ENCODE measurements at places on chromosomes 16 and 17.

DNA sequence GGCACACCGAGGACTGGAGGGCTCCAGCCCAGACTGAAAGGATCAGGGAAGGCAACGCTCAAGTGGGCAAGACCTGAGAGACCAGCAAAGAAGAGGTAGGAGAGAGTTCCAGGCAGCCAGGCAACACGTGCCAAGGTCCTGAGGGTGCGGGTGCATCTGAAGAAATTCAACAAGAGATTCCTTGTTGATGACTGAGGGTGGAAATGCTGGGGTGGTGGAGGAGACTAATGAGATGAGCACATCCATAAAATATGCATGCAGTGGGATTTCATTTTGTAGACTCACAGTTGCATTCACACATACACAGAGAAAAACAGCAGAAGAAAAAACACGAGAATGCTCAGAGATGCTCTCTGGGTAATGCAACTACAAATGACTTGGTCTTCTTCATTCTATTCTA is 154.8 kb upstream of the FOXF1 start:
- H3K4me3 ChIP-seq, result no peak overlapping the region
- H3K27ac ChIP-seq, result no peak overlapping the region
- DNase-seq, result no peak
- no peaks in the 10 kb centered on the region for H3K36me3 ChIP-seq
- no peaks in the 10 kb centered on the region for H3K27me3 ChIP-seq

- H3K4me3 ChIP-seq, result no peak overlapping the region
- H3K27me3 ChIP-seq, result no peaks in the 10 kb centered on the region
- no peaks in the 10 kb centered on the region for H3K36me3 ChIP-seq
- H3K27ac ChIP-seq, result no peak overlapping the region
- DNase-seq, result no peak
- H3K4me1 ChIP-seq, result no peaks in the 10 kb centered on the region
These were observed 43.2 kb upstream of the FA2H start for GRCh38 chr16:74817851-74818250.

DNA sequence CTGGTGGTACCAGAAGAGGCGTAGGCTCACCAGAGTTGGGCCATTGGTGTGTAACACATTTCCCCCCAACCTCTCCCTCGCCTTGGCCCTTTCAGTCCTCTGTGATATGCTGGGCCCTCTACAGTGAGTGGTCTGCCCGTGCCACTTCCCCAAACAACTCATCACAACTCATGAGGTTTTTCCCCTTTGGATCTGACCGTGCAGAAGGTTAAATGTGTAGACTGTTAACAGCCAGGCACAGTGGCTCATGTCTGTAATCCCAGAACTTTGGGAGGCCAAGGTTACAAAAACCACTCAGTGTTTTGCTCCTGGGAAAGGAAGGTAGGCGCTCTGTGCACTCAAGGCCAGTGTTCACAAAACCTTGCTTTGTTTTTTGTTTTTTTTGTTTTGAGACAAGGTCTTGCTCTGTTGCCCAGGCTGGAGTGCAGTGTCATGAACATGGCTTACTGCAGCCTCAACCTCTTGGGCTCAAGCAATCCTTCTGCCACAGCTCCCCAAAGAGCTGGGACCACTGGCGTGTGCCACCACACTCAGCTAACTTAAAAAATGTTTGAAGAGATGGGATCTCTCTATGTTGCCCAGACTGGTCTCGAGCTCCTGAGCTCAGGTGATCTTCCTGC is 11.3 kb upstream of the CYB5B start:
- no peak overlapping the region for H3K27ac ChIP-seq
- no peaks in the 10 kb centered on the region for H3K27me3 ChIP-seq
- H3K4me3 ChIP-seq, result no peak overlapping the region
- H3K36me3 ChIP-seq, result no peaks in the 10 kb centered on the region
- no peak for DNase-seq

GRCh38 chr17:28421787-28422305 is 15.8 kb upstream of the SLC46A1 start:
- no peak overlapping the region for H3K4me3 ChIP-seq
- H3K36me3 ChIP-seq, result no peaks in the 10 kb centered on the region
- no peak overlapping the region for H3K27ac ChIP-seq
- DNase-seq, result no peak
- H3K27me3 ChIP-seq, result no peaks in the 10 kb centered on the region
- H3K4me1 ChIP-seq, result no peaks in the 10 kb centered on the region

GRCh38 chr17:35801583-35802224 is 6.3 kb upstream of the MMP28 start:
- no peak overlapping the region for H3K4me3 ChIP-seq
- no peak overlapping the region for H3K27ac ChIP-seq
- no peaks in the 10 kb centered on the region for H3K27me3 ChIP-seq
- H3K4me1 ChIP-seq, result peaks cover 45% of the 10 kb centered on the region
- H3K36me3 ChIP-seq, result no peaks in the 10 kb centered on the region

DNA sequence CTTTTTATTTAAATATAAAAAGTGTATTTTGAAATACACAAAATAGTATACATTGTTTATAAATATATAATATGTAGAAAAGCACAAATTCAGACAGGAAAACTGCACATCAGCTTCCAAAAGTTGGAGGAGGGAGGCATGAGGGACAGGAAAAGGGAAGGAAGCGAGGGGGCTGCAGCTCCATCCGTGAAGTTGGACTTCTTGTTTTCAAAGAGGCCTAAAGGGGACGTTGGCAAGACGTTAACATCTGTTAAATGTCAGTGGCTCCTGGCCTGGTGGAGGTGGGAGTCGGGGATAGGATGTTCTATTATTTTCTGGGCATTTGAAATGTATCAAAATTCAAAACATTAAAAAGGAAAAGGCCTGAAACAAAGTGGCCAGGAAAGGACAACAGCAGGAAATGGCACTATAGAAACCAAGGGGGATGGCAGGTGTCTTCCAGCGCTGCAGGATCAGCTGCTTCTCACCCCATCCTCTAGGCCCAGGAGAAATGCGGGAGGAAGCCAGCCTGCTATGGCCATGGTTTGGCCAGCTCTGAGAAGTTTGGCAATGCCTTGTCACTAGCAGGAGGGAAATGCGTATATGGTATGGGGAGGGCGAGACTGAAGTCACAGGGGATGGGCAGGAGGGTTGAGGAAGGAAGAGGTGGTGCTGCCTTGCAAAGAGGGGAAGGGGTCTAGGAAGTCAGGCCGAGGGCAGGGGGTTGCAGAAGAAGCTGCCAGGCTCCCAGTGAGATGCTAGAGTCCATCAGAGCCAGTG is 6.4 kb downstream of the CMTM2 start:
- H3K36me3 ChIP-seq, result no peaks in the 10 kb centered on the region
- H3K4me3 ChIP-seq, result no peak overlapping the region
- no peaks in the 10 kb centered on the region for H3K27me3 ChIP-seq
- no peaks in the 10 kb centered on the region for H3K4me1 ChIP-seq
- DNase-seq, result no peak

DNA sequence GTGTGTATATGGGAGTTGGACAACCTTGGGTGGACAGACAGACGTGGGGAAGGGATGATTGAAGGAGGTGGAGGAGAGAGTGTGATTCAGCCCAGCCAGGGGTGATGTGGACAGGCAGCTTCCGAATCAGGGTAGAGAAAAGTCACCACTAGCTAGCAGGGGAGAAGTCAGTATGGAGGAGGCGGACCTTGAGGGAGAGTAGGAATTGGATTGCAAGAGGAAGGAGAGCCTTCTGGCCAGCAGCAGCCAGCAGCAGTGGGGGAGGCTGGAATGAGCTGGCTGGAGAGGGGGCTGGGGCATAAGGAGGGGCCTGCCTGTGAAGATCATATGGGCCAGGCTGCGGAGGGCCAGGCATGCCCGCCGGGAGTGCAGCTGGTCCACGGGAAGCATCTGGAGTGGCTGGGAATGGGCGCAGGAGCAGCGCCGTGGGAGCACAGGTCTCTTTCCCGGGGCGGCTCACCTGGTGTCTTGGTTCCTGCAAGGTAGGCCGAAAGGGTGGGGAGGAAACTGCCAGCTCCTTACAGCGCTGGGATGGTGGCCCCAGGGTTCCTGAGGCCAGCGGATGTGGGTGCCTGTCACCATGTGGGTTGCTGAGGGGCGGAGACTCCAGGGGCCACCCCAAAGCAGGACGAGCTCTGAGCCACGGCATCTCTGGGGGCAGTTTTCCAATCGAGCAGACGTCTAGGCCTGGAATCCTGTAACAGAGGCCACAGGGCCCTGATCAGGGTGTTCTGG is 235.3 kb downstream of the SEC14L1 start:
- peak overlapping the region; percentile 94 for H3K27ac ChIP-seq
- no peaks in the 10 kb centered on the region for H3K27me3 ChIP-seq
- DNase-seq, result peak; percentile 72

GRCh38 chr16:58346831-58347371 is 45.4 kb upstream of the GINS3 start:
- peaks cover 10% of the 10 kb centered on the region for H3K4me1 ChIP-seq
- no peak for DNase-seq
- no peaks in the 10 kb centered on the region for H3K27me3 ChIP-seq
- H3K36me3 ChIP-seq, result no peaks in the 10 kb centered on the region
- no peak overlapping the region for H3K27ac ChIP-seq

DNA sequence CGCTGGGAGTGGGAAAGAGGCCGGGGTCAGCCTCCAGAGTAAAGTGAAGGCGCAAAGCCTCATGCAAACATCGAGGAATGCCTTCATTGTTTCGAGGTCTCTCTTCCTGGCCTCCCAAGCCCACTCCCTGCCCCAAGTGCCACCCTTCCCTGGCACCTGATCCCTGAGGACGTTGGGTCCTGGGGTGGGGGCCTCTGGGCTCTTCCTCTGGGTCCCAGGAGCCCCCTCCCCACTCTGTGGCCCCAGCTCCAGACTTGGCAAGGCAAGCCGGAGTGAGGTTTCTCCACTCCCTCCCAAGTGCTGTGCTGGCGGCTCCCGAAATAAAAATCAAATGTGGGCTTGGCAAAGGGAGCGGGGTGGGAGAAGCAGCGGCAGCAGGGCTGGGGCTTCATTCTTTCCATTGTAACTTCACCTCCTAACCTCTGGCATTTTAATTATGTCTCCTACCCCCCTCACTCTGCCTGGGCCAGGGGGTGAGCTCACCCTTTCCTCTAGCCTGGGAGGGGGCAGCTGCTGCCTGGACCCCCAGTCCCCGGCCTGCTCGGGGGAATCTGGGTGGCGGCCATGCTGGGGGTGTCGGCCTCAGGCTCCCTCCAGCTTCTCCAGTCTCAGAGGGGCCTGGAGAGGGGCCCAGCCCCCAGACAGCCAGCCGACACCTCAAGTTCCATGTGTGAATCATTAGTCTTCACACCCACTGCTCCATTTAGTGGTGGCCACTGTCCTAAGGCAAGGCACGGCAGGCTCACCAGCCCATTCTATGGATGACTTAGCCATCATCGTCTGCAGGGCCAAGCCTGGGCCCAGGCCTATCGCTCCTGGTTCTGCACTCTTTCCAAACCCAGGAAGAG is 14.6 kb upstream of the TMEM92 start:
- no peaks in the 10 kb centered on the region for H3K36me3 ChIP-seq
- DNase-seq, result no peak

- DNase-seq, result no peak
- H3K27me3 ChIP-seq, result no peaks in the 10 kb centered on the region
- H3K4me1 ChIP-seq, result no peaks in the 10 kb centered on the region
- H3K36me3 ChIP-seq, result no peaks in the 10 kb centered on the region
- H3K27ac ChIP-seq, result no peak overlapping the region
These were observed 12.9 kb downstream of the BBS2 start for GRCh38 chr16:56506941-56507340.

DNA sequence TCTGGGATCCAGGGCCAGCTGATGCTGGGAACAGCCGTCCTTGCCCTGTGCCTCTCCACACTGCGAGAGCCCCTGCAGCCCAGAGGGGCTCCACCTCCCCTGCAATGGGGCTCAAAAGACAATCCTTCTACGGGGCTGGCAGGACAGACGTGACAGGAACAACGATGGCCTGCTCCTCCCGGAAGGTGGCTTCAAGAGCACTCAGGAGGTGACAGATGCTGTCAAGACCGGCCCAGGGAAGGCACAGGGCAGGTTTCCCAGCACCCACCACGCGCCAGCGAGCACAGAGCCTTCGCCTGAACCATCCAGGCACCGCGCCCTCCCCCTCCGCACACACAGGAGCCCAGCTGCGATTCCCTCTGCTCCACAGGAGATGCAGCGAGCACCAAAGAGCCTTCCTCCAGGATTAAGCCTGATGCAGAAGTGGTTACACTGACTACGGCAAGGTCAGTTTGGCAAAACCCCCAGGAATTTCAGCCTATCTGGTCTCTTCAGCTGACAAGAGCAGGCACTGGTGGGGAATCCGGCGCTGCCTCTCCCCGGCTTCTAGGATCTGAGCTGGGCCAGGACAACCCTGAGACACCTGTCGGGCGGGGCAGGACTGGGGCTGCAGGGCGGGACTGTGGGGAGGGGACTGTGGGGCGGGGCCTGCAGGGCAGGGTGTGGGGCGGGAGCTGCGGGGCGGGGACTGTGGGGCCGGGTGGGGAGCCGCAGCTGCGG is 103.4 kb downstream of the ZNF778 start:
- H3K4me3 ChIP-seq, result no peak overlapping the region
- peak; percentile 63 for DNase-seq
- H3K4me1 ChIP-seq, result peaks cover 40% of the 10 kb centered on the region
- H3K36me3 ChIP-seq, result no peaks in the 10 kb centered on the region

DNA sequence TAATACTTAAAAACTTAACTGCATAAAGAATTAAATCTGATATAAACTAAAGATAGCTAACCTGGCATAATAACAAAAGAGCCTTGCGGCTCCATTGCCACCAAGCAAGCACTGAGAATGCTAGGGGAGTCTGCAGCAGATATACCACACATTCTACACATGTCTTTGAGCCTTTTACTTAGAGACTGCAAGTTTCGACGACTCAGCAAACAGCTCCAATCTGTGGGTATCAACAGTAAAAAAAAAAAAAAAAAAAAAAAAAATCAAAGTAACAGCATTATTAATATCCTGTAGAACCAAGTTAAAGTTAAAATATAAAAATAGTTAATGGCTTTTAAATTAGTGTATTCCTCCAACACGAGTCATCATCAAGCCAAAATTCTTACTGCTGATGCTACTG is 27.8 kb upstream of the INTS2 start:
- H3K27ac ChIP-seq, result no peak overlapping the region
- no peaks in the 10 kb centered on the region for H3K27me3 ChIP-seq
- H3K4me3 ChIP-seq, result no peak overlapping the region
- no peaks in the 10 kb centered on the region for H3K36me3 ChIP-seq
- no peak for DNase-seq

DNA sequence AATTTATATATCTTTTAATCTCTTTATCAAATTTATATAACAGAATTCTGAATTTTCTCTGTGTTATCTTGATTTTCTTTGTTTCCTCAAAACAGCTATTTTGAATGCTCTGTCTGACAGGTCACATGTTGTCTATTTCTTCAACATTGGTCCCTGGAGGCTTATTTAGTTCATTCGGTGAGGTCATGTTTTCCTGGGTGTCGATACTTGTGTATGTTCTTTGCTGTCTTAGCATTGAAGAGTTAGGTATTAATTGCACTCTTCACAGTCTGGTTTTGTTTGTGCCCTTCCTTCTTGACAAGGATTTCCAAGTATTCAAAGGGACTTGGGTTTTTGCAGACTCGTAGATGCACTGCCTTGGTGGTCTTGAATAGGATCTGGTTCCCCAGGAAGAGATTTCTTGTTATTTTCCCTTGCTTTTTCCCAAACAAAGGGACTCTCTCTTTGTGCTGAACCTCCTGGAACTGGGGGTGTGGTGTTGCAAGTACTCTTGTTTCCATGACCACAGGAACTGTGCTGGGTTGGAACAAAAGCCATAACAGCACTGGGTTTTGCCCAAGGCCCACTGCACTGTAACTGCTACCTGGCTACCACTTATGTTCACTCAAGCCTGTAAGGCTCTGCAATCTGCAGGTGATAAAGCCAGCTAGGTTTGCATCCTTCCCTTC is 1483.0 kb downstream of the CDH8 start:
- H3K4me1 ChIP-seq, result no peaks in the 10 kb centered on the region
- no peaks in the 10 kb centered on the region for H3K27me3 ChIP-seq
- H3K4me3 ChIP-seq, result no peak overlapping the region
- DNase-seq, result no peak

- no peaks in the 10 kb centered on the region for H3K27me3 ChIP-seq
- H3K4me1 ChIP-seq, result peaks cover 7% of the 10 kb centered on the region
- no peak overlapping the region for H3K27ac ChIP-seq
These were observed 6.1 kb upstream of the ENDOV start for GRCh38 chr17:80408872-80409271.

Data from testis (tissue), 5 donors.